ENCODE measurements at places on chromosomes 6 and 20. TPM values are rescaled to one million over a fixed set of nuclear protein-coding genes. Genes with fewer than 3 reads are reported as not detected.

DNA sequence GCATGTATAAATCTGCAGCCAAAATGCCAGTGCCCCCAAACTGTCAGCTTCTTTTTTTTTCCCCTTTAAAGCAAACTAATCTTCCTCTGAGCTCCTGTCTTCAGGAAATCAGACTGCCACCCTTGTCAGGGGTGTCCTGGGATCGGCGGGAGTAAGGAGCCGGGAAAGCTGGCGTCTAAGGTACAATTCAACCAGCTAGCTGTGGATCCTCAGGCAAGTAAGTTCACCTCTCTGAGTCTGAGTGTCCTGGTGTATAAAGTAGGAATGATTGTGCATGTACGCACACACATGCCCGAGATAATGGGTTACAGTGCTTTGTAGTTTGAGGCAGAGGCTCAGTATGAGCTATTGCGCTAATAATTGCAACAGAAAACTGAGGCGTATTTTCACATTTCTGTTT lies 98.3 kb downstream of the ANKRD60 start:
- no peak for DNase-seq

DNA sequence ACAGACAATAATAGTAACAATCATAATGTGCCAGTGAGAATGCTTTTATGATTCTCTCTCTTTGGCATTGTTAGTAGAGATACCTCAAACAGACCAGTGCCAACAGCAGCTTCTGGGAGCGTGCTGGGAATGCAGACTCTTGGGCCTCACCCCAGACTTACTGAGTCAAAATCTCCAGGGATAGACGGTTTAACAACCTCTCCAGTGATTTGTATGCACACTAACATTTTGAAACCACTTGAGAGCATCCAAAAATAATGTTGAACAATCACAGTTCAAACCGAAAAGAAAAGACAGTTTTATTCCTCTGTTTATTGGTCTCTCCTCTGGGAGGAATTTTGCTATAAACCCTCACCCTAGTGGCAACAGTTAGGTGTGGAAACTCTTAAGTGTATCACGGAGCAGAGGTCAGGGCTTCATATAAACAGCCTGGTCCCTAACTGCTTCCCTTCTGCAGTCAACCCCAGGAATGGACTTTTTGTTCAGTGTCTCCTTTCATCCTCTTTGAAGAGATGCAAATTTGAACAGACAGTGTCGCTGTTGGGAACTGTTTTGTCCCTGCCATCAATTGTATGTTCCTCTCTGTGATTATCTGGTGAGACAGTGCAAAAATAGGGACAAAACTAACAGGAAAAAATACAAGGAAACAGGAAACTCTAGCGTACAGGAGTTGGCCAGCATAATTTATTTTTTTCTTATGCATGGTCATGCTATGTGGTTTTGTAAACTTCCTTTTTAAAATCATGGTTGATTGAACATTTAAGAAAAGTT lies 162.4 kb upstream of the BTBD3 start:
- no peak for DNase-seq

DNA sequence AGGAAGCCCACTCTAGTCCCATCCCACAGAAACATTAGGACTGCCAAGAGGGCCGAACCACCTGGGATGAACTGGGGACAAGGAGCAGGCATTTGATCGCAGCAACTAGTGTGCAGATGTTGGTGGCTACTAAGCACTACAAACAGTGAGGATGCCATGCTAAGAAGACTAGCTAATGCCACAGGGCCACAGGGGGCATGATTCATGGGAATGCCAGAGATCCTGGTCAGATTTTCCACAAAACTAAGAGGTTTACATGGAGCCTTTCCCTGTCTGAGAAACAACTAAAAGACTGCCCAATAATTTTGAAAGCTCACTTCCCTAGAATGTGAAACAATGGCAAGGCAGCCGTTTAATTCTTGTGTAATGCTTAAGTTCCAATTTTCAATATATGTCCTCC lies 375.9 kb upstream of the PTCHD4 start:
- DNase-seq: no peak

TREM2 gene
- total RNA-seq: not detected

RSPH4A gene
- 0.95 TPM for total RNA-seq

HLA-DOB gene
- total RNA-seq: 13.7 TPM
